ENCODE measurements at places on chromosomes 7 and 10.

DNA sequence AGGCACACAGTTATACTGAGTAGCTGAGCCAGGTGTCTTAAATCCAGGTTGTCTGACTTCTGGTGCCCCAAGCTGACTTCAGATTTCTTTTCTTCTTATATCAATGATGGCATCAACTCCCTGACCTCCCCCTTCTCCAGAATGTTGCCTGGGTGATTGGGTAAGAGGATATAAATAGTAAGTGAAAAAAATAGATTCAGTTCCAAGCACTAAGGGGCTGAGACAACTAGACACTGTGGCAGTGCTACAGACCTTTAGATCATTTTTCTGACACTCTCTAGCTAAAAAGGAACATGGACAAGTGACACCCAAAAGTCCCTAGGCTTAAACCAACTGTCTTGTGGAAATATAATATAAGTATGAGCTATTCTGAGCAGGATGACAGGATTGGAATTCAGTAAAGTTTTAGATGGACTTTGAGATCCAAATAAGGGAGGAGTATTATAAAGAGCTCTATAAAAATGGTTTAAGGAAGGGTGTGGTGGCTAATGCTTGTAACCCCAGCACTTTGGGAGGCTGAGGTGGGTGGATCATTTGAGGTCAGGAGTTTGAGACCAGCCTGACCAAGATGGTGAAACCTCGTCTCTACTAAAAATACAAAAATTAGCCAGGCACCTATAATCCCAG lies 589.1 kb upstream of the GALNT17 start:
- DNase-seq, result no peak

DNA sequence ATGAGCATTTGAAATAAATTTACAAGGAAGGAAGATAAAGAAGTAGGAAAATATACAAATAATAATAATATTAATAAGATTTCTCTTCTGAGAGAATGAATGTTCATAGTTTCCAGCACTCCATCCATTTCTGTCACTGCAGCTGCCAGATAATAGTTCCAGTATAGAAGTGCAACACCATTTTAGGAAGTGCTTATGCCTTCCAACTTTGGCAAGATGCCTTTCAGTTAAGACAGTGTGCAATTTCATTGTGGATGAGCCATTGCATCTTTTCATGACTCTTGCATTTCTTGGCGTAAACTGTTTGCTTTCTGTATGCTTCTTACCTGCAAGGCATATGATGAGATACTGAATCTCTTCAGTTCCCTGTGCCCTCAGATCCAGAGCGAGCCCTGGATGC lies 185.0 kb downstream of the PDE1C start:
- no peak for DNase-seq

- DNase-seq, result no peak
Observed at GRCh38 chr7:128701062-128701785, 29.1 kb downstream of the GARIN1A start.

- DNase-seq, result peak; percentile 54
Observed at GRCh38 chr10:15472431-15473395, 101.6 kb upstream of the FAM171A1 start.

GRCh38 chr7:116524609-116525297 lies at the start of gene CAV1:
CAV1 (plus strand) TSS chr7:116525036; CDS start chr7:116525063, 27 bp downstream.
- DNase-seq, result peak; percentile 65

GRCh38 chr7:154898973-154899855 lies 103.7 kb downstream of the PAXIP1 start:
- DNase-seq, result no peak

DNA sequence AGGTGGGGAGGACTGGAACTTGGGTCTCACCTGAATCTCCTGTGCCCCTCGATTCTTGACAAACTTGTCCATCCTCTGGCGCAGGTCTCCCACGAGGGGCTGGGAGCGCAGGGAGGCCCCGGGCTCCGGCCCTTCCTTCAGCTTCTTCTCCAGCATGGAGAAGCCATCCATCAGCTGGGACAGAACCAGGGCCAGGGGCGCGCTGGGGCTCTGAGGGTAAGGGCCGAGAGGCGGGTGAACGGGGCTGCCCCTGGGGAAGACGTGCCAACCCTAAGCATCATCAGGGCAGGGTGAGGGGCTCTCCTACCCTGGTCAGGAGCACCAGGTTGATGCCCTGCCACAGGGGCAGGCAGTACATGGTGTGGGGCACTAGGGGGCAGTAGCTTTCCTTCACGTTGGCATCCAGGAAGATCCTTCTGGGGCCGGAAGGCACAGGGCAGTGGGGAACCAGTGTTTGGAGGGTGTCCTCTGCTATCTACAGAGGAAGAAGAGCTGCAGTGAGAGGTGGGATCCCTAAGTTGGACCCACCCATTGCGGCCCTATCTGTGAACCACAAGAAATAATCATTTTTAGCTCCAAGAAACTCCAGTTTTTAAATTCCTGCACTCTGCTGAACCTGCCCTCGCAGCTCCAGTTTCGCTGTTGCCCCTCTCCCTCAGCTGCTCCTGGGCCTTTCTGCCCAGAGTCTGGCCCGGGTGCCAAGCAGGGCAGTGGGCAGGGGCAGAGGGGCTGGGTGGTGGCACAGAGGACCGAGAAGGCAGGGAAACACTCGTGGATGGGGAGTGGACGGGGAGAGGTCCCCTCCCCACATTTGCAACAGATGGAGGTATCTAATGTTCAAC lies 10.8 kb upstream of the PYROXD2 start:
- peak; percentile 89 for DNase-seq
